ENCODE measurements at places on chromosomes 12 and 14. TPM values are rescaled to one million over a fixed set of nuclear protein-coding genes. Genes with fewer than 3 reads are reported as not detected.

The APOF gene
- not detected for total RNA-seq

The ACOT4 gene
- 1.3 TPM for total RNA-seq

The SMOC1 gene
- 5.6 TPM for total RNA-seq

The SLC6A15 gene
- total RNA-seq: 0.55 TPM

The FLVCR2 gene
- 14.6 TPM for total RNA-seq

The KRT74 gene
- not detected for total RNA-seq

GRCh38 chr14:79100578-79100977 is 930.4 kb downstream of the NRXN3 start:
- H3K27me3 ChIP-seq: no peaks in the 10 kb centered on the region
- H3K36me3 ChIP-seq: peaks cover 1% of the 10 kb centered on the region
- H3K4me3 ChIP-seq: no peak overlapping the region
- no peak for DNase-seq

DNA sequence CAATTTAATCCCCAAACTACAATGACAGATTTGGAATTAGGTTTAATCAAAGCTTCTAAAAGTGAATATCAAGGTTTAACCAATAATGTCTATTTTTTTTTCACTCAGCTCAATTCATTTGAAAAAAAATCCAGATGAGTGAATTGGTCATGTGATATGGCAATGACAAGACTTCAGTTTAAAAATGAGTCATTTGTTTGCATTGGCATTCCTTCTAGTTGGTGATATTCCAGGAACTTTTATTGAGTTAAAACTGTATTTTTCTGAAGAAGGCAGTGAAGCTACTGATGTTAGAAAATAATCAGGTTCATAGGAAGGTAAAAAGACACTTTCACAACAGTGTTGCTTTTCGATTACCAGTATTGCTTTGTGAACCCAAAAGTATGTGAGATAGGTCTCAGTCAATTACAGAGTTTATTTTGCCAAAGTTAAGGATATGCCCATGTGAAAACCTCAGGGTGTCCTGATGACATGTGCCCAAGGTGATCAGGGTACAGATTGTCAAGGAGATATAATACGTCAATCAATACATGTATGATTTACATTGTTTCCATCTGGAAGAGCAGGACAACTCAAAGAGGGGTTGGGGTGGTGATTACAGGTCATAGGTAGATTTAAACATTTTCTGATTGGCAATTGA is 1214.9 kb downstream of the GALC start:
- no peak overlapping the region for H3K27ac ChIP-seq
- no peaks in the 10 kb centered on the region for H3K4me1 ChIP-seq
- no peaks in the 10 kb centered on the region for H3K27me3 ChIP-seq
- no peak for DNase-seq
- H3K36me3 ChIP-seq: no peaks in the 10 kb centered on the region
- H3K4me3 ChIP-seq: no peak overlapping the region

GRCh38 chr12:116939734-116940133 is 29.0 kb downstream of the FBXW8 start:
- no peak for DNase-seq
- H3K27me3 ChIP-seq: no peaks in the 10 kb centered on the region
- H3K4me3 ChIP-seq: no peak overlapping the region
- no peaks in the 10 kb centered on the region for H3K36me3 ChIP-seq
- no peak overlapping the region for H3K27ac ChIP-seq
- peaks cover 5% of the 10 kb centered on the region for H3K4me1 ChIP-seq

GRCh38 chr12:1401891-1402290 is 192.5 kb downstream of the FBXL14 start:
- no peaks in the 10 kb centered on the region for H3K27me3 ChIP-seq
- H3K4me3 ChIP-seq: no peak overlapping the region
- H3K36me3 ChIP-seq: no peaks in the 10 kb centered on the region
- H3K27ac ChIP-seq: no peak overlapping the region
- DNase-seq: no peak

- H3K4me3 ChIP-seq: no peak within 1 kb of the TSS
- H3K27ac ChIP-seq: no peak within 1 kb of the TSS
- DNase-seq: no peak
- H3K27me3 ChIP-seq: no peaks in the 10 kb centered on the region
These were observed at the start of gene KLRG1 for GRCh38 chr12:8989413-8989812. KLRG1 (plus strand) TSS chr12:8989546; CDS start chr12:8989636, 90 bp downstream.

GRCh38 chr14:69616408-69616773 is 5.0 kb downstream of the SUSD6 start:
- DNase-seq: no peak
- H3K27me3 ChIP-seq: no peaks in the 10 kb centered on the region
- no peaks in the 10 kb centered on the region for H3K36me3 ChIP-seq
- peaks cover 4% of the 10 kb centered on the region for H3K4me1 ChIP-seq
- no peak overlapping the region for H3K4me3 ChIP-seq
- no peak overlapping the region for H3K27ac ChIP-seq

DNA sequence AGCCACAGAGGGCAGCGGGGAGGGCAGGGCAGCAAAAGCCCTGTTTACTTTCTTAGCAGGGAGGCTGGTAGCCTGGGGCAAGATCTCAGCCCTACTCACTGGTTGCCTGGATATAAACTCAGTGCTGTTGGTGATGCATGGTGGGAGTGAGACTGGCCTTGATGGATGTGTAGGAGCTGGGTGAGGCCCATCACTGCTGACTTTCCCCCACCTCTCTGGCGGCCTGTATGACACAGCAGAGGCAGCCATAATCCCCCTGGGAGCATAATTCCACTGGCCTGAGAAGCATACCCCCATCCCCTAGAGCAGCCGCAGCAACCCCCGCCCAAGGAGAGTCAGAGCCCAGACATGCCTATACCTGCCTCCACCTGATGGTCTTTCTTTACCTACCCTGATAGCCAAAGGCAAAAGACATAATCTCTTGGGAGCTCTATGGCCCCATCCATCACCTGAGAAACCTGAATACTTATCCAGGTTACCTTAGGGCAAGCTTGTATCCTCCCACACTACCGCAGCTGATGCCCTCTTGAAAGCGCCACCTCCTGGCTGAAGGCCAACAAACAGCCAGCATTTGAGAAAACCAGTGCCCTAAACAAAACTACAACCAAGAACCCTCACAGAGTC is 59.3 kb downstream of the DNAI7 start:
- DNase-seq: no peak
- no peaks in the 10 kb centered on the region for H3K4me1 ChIP-seq
- no peaks in the 10 kb centered on the region for H3K36me3 ChIP-seq
- H3K27me3 ChIP-seq: no peaks in the 10 kb centered on the region
- H3K4me3 ChIP-seq: no peak overlapping the region
- no peak overlapping the region for H3K27ac ChIP-seq

DNA sequence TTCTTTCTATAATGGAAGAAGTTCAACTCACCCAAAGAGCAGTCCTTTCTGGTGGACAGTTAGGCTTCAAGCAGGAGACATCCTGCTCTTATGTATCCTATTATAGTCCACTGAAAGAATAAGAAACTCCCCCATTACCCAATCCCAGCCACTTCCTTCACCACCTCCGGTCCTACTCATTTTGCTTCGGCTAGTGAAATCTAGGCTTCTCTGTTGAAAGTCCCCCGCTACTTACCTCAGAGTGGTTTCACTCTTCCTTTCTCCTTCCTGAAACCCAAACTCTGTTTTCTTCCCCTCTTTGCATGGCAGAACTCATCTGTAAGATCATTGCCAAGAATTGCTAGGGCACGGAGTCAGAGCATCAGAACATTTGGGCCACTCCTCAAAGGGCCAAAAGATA is at the start of gene GPR84:
TSS of gene GPR84 (minus strand) at position 74 of the 400 bp plus-strand sequence. CDS start 635 bp downstream, outside the sequence.
- no peak within 1 kb of the TSS for H3K27ac ChIP-seq
- no peaks in the 10 kb centered on the region for H3K36me3 ChIP-seq
- H3K27me3 ChIP-seq: no peaks in the 10 kb centered on the region
- no peak for DNase-seq
- no peaks in the 10 kb centered on the region for H3K4me1 ChIP-seq
- no peak within 1 kb of the TSS for H3K4me3 ChIP-seq

- no peaks in the 10 kb centered on the region for H3K27me3 ChIP-seq
- H3K36me3 ChIP-seq: no peaks in the 10 kb centered on the region
- no peak for DNase-seq
- H3K27ac ChIP-seq: no peak overlapping the region
- no peaks in the 10 kb centered on the region for H3K4me1 ChIP-seq
These were observed 375.3 kb downstream of the SEC23A start for GRCh38 chr14:38727731-38728130.

DNA sequence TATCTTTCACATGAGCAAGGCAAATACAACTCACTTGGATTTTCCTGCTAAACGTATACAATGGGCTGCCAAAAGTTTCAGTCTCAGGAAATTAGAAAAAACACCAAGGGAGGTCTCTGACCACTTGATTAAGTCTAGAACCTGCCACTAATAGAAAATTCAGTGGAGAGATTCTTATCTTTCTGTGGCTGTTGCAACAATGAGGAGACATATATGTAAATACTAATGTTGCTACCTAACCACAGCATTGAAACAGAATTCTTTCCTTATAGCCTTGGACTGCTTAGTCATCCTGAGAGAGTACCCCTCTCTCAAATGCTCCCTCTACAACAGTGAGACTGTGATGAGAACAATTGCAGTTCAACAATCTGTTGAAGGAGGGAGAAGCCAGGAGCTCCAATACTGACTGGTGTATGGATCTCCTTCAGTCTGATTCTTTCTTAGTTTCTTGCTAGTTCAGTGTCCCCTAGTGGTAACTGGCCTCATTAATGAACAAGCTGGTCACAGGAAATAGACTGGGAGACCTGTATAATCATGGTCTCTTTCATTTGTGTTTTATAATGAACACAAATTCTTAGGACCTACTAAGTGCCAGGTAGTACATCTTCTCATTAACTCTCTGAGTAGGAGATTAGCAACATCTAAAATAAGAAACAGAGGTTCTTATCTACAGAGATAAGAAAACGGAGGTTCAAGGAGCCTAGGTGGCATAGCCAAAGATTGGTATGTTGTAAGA is 164.5 kb downstream of the SLC38A4 start:
- H3K36me3 ChIP-seq: no peaks in the 10 kb centered on the region
- H3K27me3 ChIP-seq: no peaks in the 10 kb centered on the region
- peaks cover 2% of the 10 kb centered on the region for H3K4me1 ChIP-seq
- no peak for DNase-seq
- H3K4me3 ChIP-seq: no peak overlapping the region

GRCh38 chr12:19144287-19144686 is 14.8 kb downstream of the PLEKHA5 start:
- no peak for DNase-seq
- no peaks in the 10 kb centered on the region for H3K36me3 ChIP-seq
- H3K4me1 ChIP-seq: no peaks in the 10 kb centered on the region
- H3K27me3 ChIP-seq: no peaks in the 10 kb centered on the region
- H3K27ac ChIP-seq: no peak overlapping the region
- no peak overlapping the region for H3K4me3 ChIP-seq

DNA sequence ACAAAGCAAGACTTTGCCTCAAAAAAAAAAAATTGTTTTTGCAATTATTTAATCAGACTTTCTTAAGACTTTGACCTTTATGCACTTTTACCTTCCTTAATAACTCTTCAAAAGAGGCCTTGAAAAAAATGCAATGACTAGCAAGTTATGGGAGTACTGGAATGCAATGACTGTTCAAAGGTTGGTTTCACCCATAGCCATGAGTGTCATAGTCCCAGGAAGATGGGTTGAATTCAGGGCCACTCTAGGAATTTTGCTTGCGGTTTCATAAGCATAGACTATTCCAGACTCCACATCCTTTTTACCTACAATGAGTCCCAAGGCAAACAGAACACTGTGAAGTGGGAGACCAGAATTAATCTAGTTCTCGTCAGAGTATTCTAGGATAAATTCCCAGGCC is 29.4 kb upstream of the DENND5B start:
- H3K4me1 ChIP-seq: peaks cover 3% of the 10 kb centered on the region
- no peak overlapping the region for H3K4me3 ChIP-seq
- no peak for DNase-seq
- H3K27me3 ChIP-seq: no peaks in the 10 kb centered on the region
- H3K36me3 ChIP-seq: no peaks in the 10 kb centered on the region

DNA sequence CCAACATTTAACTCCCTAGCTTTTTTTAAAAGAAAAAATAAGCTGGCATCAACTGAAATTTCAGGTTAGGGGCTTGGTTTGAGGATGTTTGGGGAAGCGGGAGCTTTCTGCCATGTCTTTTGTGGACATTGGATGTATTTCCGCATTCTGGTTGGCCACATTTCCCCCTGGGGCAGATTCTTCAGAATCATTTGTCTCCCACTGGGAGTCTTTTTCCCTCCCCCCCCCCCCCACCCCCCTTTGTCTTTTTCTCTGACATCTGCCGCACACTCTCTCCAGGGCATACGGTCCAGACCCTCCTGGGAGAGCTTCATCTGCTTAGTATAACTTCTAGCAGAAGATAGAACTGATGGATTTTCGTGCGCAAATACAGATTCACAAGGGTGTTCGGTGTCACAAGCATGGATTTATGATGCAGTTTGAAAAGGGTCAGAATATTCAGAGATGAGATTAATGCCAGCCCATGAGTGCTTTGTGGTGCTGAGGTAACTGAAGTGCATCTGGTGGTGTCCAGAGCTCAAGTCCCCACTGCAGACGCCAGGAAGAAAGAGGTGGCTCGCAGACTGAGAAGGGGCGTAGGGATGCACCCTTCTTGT is 40.2 kb downstream of the ETV6 start:
- DNase-seq: no peak
- H3K36me3 ChIP-seq: no peaks in the 10 kb centered on the region
- no peak overlapping the region for H3K4me3 ChIP-seq
- H3K27me3 ChIP-seq: no peaks in the 10 kb centered on the region
